ENCODE measurements at places on chromosomes 16 and 17.

GRCh38 chr17:74712756-74713155 lies at the start of gene CD300LF:
Gene CD300LF, minus strand, starts transcription at chr17:74712923. Its CDS starts 57 bp downstream, at chr17:74712866.
- H3K4me1 ChIP-seq = peaks cover 6% of the 10 kb centered on the region
- H3K27ac ChIP-seq = peak within 1 kb of the TSS; percentile 46
- no peak within 1 kb of the TSS for H3K4me3 ChIP-seq
- DNase-seq = no peak

- H3K4me3 ChIP-seq = no peak overlapping the region
- peaks cover 10% of the 10 kb centered on the region for H3K27me3 ChIP-seq
- no peak for DNase-seq
- no peaks in the 10 kb centered on the region for H3K36me3 ChIP-seq
- H3K27ac ChIP-seq = no peak overlapping the region
Observed at GRCh38 chr16:80366023-80366422, 174.8 kb upstream of the DYNLRB2 start.

DNA sequence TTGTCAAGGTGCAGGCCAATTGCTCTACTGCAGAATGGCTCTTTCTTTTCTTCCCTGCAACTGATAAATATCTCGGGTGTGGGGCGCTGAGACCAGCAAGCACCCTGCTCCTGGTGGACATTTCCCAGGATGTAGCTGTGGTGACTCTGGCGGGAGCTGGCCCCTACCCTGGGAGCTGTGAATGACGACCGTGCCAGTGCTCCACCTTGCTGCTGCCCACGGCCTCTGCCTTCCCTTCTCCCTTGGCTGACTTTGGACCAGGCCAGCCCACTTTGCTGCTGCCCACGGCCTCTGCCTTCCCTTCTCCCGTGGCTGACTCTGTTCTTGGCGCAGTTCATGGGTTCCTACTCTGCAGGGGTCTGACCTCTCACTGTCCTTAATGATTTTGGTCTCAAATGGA lies 16.1 kb downstream of the CARD14 start:
- H3K27me3 ChIP-seq = no peaks in the 10 kb centered on the region
- no peak overlapping the region for H3K4me3 ChIP-seq
- no peaks in the 10 kb centered on the region for H3K4me1 ChIP-seq

DNA sequence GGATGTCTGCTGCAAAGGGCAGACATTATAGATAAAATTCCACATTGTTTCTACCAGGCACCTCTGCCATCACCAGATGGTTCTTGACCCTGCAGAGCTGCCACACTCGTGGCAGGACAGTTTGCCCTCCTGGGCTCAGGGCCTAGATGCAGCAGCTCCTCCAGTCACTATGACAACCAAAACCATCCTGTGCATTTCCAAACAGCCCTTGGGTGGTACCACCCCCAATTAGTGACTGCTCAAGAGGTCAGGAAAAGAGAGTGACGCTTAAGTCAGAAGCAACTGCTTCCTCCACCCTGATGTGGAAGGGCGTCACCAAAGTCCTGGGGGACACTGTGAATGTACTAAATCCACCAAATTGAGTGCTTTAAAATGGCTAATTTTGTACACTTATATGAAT lies 109.2 kb downstream of the C16orf95 start:
- H3K4me1 ChIP-seq = no peaks in the 10 kb centered on the region
- H3K27me3 ChIP-seq = peaks cover 6% of the 10 kb centered on the region
- no peak overlapping the region for H3K27ac ChIP-seq
- DNase-seq = no peak
- H3K36me3 ChIP-seq = no peaks in the 10 kb centered on the region

DNA sequence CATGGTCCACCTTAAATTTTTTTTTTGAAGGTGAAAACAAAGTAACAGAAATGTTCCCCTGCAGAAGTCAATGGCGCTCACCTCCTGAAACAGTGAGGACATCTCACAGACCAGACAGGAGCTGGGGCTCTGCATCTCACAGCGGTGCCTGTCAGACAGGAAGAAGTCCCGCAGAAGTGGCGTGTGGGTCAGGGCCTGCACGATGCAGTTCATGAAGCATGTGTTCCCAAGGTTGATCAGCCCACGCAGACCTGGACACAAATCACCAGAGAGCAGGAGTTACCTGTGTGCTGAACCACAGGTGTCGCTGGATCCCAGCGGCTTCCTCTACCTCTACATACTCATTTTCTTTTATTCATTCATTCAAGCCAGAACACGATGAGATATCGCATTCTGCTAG lies 24.9 kb downstream of the USP22 start:
- H3K4me3 ChIP-seq = no peak overlapping the region
- peaks cover 8% of the 10 kb centered on the region for H3K4me1 ChIP-seq
- no peak overlapping the region for H3K27ac ChIP-seq

DNA sequence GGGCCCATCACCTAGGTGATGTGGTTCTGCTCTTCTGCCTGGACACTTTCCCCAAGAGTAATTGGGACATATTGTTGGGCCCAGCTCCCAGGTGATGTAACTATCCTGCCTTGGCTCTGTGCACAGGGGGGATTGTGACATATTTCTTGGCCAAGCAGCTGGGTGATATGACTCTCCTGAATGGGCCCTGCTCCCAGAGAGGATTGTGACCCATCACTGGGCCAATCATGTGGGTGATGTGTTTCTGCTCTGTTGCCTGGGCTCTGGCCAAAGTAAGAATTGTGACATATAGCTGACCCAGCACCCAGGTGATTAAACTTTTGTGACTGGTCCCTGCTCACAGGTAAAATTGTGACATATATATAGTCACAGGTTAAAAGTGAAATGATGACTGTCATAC lies 1904.9 kb downstream of the TP53TG3F start:
- no peaks in the 10 kb centered on the region for H3K27me3 ChIP-seq
- no peaks in the 10 kb centered on the region for H3K4me1 ChIP-seq

DNA sequence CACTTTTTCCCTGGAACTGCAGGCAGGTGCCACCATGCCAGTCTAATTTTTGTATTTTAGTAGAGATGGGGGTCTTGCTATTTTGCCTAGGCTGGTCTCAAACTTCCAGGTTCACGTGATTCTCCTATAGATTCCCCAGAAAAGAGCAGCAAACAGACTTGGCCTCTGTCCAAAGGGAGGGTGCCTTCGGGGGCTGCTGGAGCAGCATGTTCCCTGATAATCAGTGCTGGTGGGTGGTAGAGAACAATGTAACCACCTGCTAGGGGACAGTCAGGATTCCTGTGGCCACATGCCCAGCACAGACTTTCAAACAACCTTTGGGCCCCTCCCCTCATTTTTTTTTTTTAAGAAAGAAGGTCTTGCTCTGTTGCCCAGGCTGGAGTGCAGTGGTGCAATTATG lies 14.2 kb upstream of the CCNF start:
- no peak overlapping the region for H3K4me3 ChIP-seq
- H3K36me3 ChIP-seq = no peaks in the 10 kb centered on the region
- peaks cover 18% of the 10 kb centered on the region for H3K27me3 ChIP-seq
- no peak for DNase-seq

DNA sequence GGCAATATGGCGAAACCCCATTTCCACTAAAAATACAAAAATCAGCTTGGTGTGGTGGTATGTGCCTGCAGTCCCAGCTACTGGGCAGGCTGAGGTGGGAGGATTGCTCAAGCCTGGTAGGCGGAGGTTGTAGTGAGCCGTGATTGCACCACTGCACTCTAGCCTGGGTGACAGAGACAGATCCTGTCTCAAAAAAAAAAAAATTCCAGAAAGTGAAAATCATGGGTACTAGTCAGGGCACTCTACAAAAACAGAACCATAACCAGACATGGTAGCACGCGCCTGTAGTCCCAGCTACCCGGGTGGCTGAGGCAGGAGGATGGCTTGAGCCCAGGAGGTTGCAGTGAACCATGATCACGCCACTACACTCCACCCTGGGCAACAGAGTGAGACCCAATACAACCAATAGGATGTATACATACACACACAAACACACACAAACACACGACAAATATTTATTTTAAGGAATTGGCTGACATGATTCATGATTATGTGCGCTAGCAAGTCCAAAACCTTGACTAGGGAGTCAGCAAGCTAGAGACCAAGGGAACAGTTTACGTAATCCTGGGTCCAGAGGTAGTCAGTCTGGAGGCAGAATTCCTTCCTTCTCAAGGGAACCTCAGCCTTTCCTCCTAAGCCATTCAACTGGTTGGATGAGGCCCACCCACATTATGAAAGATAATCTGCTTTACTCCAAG lies 11.6 kb upstream of the GP1BA start:
- DNase-seq = no peak
- no peak overlapping the region for H3K4me3 ChIP-seq
- peaks cover 2% of the 10 kb centered on the region for H3K36me3 ChIP-seq
- H3K27me3 ChIP-seq = no peaks in the 10 kb centered on the region
- H3K27ac ChIP-seq = no peak overlapping the region

GRCh38 chr17:33385713-33386112 lies 92.6 kb upstream of the ASIC2 start:
- no peak overlapping the region for H3K27ac ChIP-seq
- H3K4me1 ChIP-seq = no peaks in the 10 kb centered on the region
- H3K27me3 ChIP-seq = peaks cover 4% of the 10 kb centered on the region
- no peak overlapping the region for H3K4me3 ChIP-seq
- H3K36me3 ChIP-seq = no peaks in the 10 kb centered on the region
- no peak for DNase-seq

GRCh38 chr17:82845163-82845807 lies 5.5 kb upstream of the ZNF750 start:
- H3K4me1 ChIP-seq = peaks cover 16% of the 10 kb centered on the region
- no peak overlapping the region for H3K27ac ChIP-seq
- H3K4me3 ChIP-seq = no peak overlapping the region
- H3K27me3 ChIP-seq = no peaks in the 10 kb centered on the region
- H3K36me3 ChIP-seq = peaks cover 6% of the 10 kb centered on the region

DNA sequence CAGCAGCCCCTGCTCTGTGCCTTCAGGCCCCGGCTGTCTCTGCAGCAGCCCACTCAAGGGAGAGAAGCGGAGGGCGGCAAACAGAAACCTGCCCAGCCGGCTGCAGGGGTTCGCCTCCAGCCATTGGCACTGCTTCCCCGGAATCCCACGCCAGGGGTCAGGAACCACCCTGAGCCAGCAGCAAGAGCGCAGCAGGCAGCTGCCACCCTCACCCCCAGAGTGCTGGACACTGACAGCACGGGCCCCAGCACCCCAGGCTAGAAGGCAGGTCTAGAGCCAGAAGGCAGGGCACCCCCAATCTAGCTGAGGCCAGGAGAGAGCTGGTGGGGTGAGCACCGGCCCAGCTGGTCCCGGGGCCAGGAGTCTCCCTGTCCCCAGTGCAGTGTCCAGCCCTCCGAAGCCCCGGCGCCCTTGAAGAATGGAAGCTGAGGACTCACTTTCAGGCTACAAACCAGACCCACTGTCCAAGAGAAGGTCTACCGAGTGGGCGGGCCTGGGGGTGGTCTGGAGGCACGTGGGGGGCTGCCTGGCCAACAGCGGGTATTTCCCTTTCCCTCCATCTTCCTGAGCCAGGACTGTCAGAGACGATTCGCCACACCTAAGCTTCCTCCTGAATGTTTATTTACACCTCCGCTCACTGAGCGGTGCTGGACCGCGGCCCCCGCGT lies 8.4 kb downstream of the UBALD2 start:
- H3K27ac ChIP-seq = peak overlapping the region; percentile 92
- peaks cover 69% of the 10 kb centered on the region for H3K4me1 ChIP-seq
- peaks cover 28% of the 10 kb centered on the region for H3K36me3 ChIP-seq
- H3K27me3 ChIP-seq = no peaks in the 10 kb centered on the region
- DNase-seq = no peak

DNA sequence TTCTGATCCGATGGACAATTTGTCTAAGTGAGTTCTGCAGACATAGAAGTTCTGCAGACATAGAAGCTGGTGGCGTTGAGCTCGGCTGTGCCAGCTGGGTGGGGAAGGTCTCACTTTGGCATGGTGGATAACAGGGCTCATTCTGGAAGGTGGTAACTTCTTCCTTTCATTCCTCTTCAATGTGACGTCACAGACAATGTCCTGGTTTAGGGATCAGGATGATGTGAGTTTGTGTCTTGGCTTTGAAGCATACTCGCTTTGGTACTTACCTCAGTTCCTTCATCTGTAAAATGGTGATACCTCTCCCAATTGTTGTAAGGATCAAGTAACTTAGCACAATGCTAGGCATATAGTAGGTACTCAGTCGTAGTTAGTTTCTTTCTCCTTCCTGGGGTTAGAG lies 408.8 kb upstream of the ASIC2 start:
- H3K4me1 ChIP-seq = no peaks in the 10 kb centered on the region
- no peak for DNase-seq
- peaks cover 4% of the 10 kb centered on the region for H3K27me3 ChIP-seq
- no peak overlapping the region for H3K27ac ChIP-seq
- H3K4me3 ChIP-seq = no peak overlapping the region

DNA sequence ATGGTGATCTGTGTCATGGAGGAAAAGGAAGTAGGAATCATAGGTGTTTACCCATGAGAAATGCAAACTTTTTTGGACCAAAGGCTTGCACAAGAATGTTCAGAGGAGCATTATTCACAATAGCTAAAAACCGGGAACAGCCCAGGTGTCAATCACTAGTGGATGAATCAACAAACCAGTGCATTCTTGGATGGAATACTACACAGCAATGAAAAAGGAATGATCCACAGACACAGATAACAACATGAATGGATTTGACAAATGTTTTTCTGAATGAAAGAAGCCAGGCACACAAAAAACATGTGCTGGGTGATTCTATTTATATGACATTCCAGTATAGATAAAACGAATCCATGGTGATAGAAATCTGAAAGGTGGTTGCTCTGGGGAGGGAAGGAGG lies 36.0 kb downstream of the WSCD1 start:
- no peak overlapping the region for H3K4me3 ChIP-seq
- H3K36me3 ChIP-seq = no peaks in the 10 kb centered on the region
- H3K4me1 ChIP-seq = no peaks in the 10 kb centered on the region
- H3K27ac ChIP-seq = no peak overlapping the region

- peaks cover 47% of the 10 kb centered on the region for H3K4me1 ChIP-seq
- H3K27me3 ChIP-seq = no peaks in the 10 kb centered on the region
- no peak for DNase-seq
- H3K36me3 ChIP-seq = peaks cover 24% of the 10 kb centered on the region
- no peak overlapping the region for H3K4me3 ChIP-seq
Observed at GRCh38 chr16:75461575-75461974, 2.9 kb downstream of the TMEM170A start.

GRCh38 chr17:14359163-14360020 lies 58.5 kb downstream of the HS3ST3B1 start:
- no peaks in the 10 kb centered on the region for H3K27me3 ChIP-seq
- peaks cover 8% of the 10 kb centered on the region for H3K4me1 ChIP-seq
- no peak for DNase-seq
- no peak overlapping the region for H3K27ac ChIP-seq

- peak; percentile 43 for DNase-seq
- H3K27ac ChIP-seq = peak overlapping the region; percentile 90
- H3K4me3 ChIP-seq = peak overlapping the region; percentile 98
- peaks cover 76% of the 10 kb centered on the region for H3K4me1 ChIP-seq
Observed at GRCh38 chr17:29588562-29589411, 661 bp downstream of the GIT1 start.

DNA sequence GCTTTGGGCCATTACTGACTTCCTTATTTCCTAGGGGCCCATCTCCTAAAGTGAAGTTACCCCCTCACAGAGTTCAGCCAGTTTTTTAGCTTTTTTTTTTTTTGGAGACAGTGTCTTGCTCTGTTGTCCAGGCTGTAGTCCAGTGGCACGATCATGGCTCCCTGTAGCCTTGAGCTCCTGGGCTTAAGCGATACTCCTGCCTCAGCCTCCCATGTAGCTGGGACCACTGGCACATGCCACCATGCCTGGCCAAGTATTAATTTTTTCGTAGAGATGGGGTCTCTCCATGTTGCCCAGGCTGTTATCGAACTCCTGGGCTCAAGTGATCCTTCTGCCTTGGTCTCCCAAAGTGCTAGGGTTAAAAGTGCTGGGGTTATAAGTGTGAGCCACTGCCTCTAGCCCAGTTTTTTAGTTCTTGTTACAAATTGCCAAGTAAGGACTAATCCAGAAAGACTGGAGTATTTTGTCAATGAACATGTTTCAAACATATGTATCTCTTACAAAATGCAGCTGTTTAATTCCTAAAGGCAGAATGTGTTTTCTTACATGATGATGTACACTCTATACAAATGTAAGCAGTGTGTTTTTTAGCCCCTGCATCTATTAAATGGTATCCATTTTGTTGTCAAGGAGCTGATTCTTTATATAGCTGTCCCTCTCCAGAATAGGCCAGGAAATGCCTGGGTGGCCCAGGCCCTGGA lies 49.1 kb upstream of the IL34 start:
- no peak overlapping the region for H3K4me3 ChIP-seq
- no peak overlapping the region for H3K27ac ChIP-seq
- DNase-seq = no peak

Measured in activated CD4-positive, alpha-beta T cell treated with anti-CD3 and anti-CD28 coated beads, Interleukin-2, amount 10 ng/mL, durations not matched to agents 7 days and 5 days (primary cell).